Coronary artery (tissue), 2 donors: ENCODE measurements at places on chromosomes 16 and 17.

DNA sequence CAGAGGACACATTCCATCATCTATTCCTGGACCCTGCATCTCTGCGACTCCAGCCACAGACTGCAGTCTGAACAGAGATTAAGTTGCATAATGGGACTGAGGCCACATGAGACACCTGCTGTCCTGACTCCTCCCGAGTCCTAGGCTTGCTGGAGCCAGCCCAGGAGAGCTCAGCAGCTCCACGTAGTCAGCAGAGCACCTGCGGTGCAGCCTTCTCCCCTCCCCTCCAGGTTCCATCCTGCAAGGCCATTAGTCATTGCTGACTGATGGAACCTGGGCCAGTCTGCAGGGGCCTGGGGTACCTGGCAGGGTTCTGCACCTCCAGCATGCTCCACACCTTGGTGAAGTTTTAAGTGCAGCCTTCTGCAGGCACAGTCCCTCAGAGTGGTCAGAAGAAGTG lies 76.7 kb downstream of the PLD6 start:
- no peak for DNase-seq

DNA sequence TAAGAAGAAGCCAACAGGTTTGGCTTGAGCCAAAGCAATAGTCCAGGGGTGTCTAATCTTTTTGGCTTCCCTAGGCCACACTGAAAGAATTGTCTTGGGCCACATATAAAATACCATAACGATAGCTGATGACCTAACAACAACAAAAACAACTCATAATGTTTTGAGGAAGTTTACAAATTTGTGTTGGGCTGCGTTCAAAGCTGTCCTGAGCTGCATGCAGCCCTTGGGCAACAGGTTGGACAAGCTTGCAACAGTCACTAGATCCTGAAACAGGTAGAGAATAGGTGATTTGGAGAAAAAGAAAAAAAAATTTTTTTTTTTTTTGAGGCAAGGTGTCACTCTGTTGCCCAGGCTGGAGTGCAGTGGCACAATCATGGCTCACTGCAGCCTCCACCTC lies 4.5 kb downstream of the CRYBA1 start:
- no peak for DNase-seq

GRCh38 chr16:21646091-21646490 lies 6.3 kb downstream of the IGSF6 start:
- DNase-seq, result no peak

- DNase-seq, result no peak
Measured at GRCh38 chr17:74163836-74164235, 39.6 kb upstream of the RPL38 start.
